Cardiac muscle cell (in vitro differentiated cells and primary cell): ENCODE measurements at places on chromosomes 1 and 21. TPM values are rescaled to one million over a fixed set of nuclear protein-coding genes. Genes with fewer than 3 reads are reported as not detected.

The FLG2 gene
- not detected in 2 replicates for total RNA-seq

The CD1E gene
- not detected in 2 replicates for total RNA-seq

DNA sequence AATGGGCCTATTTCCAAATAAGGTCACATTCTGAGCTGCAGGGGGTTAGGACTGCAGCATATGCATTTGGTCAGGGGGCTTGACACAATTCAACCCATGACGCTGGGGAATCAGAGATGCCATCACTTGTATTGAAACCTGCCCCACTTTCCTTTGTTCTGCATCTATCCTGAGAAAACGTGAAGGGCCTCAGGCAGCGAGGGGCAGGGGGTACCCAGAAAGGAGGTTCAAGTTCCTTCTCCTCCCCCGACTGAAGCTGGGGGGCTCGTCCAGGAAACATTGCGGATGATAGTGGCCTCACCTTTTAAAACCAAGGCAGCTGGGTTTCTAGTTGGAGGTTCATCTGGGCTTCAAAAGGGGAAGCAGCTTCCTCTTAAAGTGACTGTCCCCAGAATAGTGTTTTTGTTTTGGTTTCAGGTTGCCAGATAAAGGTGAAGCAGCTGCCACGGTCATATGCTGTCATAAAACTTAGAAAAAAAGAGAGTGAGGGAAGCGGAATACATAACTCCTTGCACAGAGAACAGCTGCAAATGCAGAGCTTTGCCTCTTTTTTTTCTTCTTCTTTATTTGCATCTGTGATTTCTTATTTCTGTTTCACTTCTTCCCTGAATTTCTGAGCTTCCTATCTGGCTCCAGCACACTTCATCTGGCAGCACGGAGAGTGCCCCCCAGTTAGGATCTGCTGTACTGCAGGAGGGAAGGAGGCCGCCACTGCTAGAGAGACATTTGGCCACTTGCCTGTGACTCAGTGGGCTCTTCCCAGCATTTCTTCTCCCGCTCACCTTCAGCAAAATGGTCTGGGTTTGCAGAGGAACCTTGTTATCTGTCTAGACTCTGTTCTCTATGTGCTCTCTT lies 142.0 kb downstream of the AJAP1 start:
- peaks cover 12% of the 10 kb centered on the region for H3K27me3 ChIP-seq
- H3K4me1 ChIP-seq, result no peaks in the 10 kb centered on the region
- no peak for DNase-seq
- no peaks in the 10 kb centered on the region for H3K36me3 ChIP-seq
- no peak overlapping the region for H3K27ac ChIP-seq

DNA sequence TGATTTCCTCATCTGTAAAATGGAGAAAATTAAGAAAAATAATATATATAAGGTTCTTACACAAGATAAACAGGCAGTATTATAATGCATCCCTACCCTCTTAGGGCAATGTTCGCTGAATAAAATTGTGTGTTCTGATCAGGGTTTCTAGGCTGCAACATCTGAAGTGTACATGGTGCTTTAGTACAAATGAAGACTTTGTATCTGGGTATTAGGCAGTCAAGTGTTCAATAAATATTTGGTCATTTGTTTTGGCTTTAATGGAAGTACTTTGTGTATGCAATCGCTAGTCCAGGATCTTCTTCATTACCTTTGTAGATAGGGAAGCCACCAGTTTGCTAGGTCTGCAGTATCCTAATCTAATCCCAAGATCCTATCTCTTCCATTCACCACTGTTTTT lies 28.1 kb downstream of the DNASE2B start:
- no peak overlapping the region for H3K4me3 ChIP-seq
- DNase-seq, result no peak
- no peaks in the 10 kb centered on the region for H3K4me1 ChIP-seq
- no peaks in the 10 kb centered on the region for H3K27me3 ChIP-seq

- H3K4me3 ChIP-seq, result no peak overlapping the region
- H3K27me3 ChIP-seq, result no peaks in the 10 kb centered on the region
- peak; percentile 47 for DNase-seq
- peaks cover 40% of the 10 kb centered on the region for H3K4me1 ChIP-seq
- H3K36me3 ChIP-seq, result no peaks in the 10 kb centered on the region
- no peak overlapping the region for H3K27ac ChIP-seq
Observed at GRCh38 chr1:208184966-208185654, 59.1 kb downstream of the PLXNA2 start.

GRCh38 chr1:219587801-219588561 lies 24.9 kb downstream of the ZC3H11B start:
- H3K4me1 ChIP-seq, result peaks cover 3% of the 10 kb centered on the region
- no peak for DNase-seq
- no peak overlapping the region for H3K27ac ChIP-seq
- no peaks in the 10 kb centered on the region for H3K36me3 ChIP-seq

DNA sequence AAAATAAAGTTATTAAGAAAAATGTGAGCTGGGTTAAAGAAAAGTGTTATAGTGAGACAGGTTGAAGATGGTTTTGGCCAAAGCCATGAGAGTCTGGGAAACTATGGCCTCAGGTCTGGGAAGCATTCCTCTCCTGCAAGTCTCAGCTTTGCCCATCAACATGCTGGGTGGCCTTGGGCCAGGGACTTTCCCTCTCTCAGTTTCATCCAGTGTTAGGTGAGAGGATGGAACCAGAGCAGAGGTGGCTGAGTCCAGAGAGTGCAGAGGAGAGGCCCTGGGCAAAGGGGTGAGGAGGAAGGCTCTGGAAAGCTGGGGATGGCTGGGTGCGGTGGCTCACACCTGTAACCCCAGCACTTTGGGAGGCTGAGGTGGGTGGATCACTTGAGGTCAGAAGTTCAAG lies 10.5 kb downstream of the PADI2 start:
- H3K36me3 ChIP-seq, result no peaks in the 10 kb centered on the region
- no peak overlapping the region for H3K4me3 ChIP-seq
- peaks cover 6% of the 10 kb centered on the region for H3K4me1 ChIP-seq
- no peak overlapping the region for H3K27ac ChIP-seq
